H9 (cell line): ENCODE measurements at places on chromosomes 5 and 9.

DNA sequence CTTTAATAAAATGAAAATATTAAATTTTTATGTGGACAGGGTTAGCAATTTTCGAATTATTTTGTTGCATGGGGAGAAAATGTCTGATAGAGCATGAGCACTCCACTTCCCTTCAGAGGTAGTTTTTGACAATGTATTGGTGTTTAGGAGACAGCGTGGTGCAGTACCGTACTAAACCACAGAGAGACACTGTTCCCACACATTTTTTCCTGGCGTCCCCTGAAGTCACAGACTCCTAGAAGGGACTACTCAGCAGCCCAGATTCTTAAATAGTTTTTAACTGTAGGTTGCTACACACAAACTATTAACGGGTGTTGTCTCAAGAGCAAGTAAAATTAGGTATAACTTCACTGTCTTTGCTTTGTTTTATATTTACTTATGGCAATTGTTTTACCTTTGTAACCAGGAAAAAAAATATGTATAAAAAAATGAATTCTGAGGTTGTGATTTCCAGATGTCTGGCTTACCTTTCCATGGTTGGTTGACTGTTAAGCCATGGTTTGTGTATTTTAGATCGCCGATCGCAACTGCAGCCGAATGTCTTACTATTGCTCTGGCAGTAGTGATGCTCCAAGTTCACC is 171.2 kb downstream of the DOCK8 start:
- DNase-seq: peak; percentile 69

DNA sequence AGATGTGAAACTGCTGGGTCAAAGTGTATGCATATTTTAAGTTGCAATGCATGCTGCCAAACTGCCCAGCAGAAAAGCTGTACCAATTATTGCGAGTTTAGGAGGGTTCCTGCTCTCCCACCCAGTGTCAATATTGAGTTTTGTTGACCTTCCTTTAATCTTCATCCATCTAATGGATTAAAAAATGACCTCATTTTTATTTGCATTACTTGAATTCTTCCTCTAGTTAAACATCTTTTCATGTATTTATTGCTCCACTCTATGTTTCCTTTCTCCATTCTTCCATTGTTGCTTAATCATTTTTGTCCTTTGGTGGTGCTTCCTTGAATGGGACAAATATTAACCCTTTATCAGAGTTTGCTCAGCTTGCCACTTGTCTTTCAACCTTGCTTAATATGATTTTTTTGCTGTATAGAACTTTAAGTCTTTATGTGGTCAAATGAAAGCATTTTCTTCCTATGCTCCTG is 32.4 kb downstream of the TLE1 start:
- DNase-seq: no peak

DNA sequence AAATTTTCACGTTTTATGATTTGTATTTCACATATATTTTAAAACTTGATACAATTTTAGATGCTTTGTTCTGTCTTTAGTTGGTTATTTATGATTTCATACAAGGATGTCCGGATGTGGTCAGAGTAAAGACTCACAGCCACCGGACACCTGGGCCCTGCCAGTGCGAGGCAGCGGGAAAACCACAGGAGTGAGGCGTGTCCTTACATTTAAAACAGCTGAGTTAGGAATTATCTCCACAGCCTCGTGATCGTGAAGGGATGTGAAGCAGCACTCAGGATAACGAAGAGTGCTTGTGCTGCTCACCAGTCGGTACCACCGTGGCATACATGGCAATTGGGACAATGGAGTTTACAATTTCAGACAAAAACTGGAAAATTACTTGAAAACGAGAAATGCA is 14.0 kb downstream of the SNX18 start:
- DNase-seq: no peak

DNA sequence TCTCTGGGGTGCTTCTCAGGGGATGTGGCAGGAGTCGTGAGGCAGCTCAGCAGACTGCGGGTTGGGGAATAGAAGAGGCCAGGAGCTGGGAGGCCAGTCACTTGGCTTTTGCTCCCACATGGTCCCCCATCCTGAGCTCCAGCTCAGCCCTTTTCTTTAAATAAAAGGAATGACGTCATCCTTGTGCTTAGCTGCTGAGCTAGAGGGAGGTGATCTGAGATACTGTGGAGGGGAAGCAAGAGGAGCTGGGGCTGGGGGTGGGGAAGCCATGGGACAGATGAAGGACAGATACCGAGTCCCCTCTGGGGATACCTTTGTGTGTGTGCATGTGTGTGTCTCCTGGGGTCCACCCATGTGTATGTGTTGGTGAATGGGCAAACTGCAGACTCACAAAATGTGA is 89.0 kb upstream of the ARAP3 start:
- DNase-seq: no peak

DNA sequence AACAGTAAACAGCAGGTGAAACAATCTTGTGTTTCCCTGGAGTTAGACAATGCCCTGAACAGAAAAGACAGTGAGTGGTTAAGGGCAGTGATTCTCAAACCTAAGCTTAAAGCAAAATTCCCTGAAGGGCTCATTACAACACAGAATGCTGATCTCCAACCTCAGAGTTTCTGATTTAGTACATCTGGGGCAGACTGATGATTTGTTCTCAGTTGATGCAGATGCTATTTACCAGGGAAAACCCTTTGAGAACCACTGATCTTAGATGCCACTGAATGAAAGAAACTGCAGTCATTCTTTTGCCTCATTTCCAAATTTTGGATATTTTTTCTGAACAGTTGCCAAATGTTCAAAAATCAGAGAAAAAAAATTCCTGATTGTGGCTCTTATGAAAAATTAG is 18.7 kb upstream of the ADAM19 start:
- no peak for DNase-seq
